T1000 (cell line): ENCODE measurements at places on chromosomes 2 and 18.

DNA sequence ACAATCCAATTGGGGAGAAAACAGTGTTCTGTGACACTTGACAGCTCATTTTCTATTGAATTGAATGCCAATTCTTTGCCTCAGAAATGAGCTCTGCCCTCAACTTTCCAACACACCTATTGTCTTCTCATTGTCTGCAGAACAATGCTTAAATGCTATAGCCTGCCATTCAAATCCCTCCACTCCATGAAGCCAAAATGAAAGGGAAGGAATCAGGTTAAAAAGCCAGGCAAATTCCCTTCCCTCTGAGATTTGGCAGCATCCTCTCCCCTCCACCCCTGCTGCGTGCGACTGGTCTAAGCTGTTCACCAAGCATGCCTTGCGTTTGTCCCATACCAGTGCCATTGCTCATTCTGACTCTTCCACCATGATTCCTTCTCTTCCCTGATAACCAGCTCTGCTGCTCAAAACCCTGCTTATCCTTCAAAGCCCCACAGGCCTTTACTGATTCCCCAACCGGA is 32.4 kb upstream of the TMEM131 start:
- no peak for DNase-seq

DNA sequence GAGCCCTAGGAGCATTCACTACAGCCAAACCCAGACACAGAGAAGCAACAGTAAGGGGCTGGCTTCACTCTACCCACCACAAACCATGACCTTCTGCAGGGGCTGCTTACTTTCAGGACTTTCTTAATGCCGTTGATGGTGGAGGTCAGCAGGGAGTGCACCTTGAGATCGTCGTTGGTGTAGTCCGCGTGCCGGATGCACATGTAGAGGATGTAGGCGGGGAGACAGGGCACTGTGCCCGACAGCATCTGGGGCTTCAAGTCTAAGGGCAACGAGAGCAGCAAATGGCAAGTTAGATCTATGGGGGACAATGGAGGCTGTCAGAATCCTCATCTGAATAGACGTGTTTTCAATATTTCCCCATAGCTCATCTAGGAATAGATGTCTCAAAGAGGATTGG is 29.8 kb upstream of the ACAA2 start:
- no peak for DNase-seq

DNA sequence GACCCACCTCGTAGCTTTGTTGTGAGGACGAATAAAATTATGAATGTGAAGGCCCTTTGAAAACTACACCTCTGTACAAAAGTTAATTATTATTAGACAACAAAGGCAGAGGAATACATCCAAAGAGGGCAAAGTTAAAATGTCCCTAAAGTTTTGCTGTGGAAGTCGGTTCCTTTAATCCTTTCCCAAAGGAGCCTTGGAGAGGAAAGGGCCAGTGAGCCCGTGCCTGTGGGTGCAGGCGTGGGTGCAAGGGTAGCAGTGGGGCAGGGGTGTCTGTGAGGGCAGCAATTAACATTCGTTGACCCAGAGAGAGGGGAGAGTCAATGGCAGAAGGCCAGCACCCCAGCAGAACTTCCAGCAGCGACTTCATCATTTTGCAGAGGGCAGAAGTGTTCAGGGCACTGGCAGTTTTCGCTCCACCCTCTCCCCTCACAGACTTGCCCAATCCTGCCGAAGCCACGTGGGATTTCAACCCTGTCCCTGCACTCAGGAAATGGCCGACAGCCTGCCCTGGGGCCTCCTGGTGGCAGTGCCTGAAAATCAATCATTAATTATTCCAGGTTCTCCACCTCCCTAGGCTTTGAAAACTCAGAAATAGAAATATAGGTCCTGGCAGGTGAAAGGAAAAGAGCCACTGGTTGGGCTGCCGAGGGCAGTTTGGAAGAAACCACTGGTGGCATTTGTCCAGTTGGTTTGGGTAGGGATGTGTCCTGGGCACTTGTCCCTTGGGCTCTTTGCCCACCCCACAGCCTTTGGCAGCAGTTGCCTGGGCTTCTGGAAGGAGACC is 4.2 kb upstream of the PAX8 start:
- DNase-seq, result no peak

- DNase-seq, result no peak
Observed at GRCh38 chr2:88471083-88471942, 18.8 kb upstream of the FOXI3 start.

- DNase-seq, result no peak
Observed at GRCh38 chr2:207151048-207151447, 14.7 kb downstream of the KLF7 start.

GRCh38 chr18:2797951-2798350 is 48.9 kb upstream of the EMILIN2 start:
- DNase-seq, result no peak

GRCh38 chr18:32258558-32259204 is 68.8 kb downstream of the MEP1B start:
- no peak for DNase-seq
